M059J (cell line): ENCODE measurements at places on chromosomes 2 and 18.

GRCh38 chr2:53243430-53243829, 524.2 kb upstream of the CHAC2 start:
- no peak for DNase-seq

GRCh38 chr18:13547347-13547746, 179.0 kb downstream of the FAM210A start:
- no peak for DNase-seq

DNA sequence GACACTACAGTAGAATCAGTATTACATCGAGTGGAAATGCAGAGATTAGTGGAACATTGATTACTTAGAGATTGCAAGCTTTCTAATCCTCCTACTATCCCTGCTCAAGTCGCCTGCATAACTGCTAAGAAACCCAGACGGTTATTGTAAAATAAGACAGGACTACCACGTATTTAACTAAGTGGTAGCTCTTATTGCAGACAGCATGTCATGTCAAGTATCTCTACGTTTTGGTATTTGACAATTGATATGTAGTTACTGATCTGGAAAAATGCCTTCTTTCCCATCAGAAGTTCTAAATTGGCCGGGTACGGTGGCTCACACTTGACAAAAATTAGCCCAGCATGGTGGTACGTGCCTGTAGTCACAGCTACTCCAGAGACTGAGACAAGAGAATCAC, 404.1 kb downstream of the CBLN2 start:
- no peak for DNase-seq

DNA sequence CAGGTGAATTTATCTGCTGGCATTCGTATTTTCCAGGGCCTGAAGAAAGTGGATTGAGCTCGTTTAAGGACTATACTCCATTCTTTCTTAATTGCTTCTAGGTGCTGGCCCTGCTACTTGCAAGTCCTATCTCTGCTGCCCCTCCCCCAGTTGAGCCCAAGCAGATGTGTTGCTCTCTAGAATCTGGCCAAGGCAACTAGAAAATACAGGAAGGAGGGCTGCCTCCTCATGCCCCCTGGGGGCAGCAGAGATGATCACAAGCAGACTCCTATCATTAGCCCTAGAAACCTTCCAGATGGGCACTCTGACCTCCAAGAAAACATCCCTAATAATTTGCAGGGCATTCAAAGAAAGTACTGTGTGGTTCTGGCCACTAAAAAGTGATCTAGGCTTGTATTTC, 72.5 kb upstream of the CYP26B1 start:
- DNase-seq = peak; percentile 25

DNA sequence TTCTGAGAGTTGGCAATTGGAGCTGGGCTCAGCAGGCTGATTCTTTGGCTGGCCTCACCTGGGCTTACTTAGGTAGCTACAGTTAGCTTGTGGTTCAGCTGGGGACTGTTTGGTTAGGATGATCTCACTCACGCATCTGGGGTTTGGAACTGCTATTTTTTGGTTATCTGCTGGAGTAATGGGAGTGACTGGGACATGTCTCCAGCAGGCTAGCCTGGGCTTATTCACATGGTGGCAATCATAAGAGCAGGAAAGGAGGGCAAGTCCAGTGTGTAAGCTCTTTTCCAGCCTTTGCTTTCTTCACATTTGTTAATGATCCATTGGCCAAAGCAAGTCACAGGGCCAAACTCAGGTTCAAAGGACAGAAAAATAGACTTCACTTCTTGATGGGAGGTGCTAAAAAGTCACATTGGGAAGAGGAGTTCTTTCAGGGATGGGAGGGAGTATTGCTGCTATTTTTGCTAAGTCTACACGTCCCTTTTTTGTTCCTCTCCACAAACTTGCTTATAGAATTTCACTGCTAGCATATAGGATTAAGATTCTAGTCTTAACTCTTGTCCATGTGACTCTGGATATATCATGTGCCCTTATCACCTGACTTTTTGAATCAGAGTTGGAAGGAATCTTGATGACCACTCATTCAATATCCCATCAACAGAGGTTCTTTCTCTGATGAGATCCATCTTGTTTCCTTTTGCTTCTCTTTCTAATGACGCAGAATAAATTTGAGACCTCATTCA, 174.0 kb downstream of the ZFP36L2 start:
- peak; percentile 39 for DNase-seq

DNA sequence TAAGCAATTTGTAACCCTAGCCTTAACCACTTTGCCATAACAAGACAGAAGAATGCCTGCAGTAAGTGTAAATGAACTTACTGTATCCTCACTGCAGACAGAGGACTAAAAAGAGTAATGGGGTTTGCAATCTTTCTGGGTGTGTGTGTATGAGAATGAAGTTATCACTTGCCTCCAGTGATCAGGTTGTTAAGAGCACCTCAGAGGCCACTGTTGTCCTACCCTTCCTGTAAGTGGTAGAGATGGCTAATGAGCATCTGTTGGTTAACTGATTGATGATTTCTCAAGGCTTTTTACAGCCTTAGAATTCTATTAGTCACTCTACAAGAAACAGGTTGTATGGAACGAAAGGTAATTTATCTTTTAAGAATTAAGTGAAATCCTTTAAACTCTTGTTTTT, 27.6 kb upstream of the GTF2A1L start:
- no peak for DNase-seq

DNA sequence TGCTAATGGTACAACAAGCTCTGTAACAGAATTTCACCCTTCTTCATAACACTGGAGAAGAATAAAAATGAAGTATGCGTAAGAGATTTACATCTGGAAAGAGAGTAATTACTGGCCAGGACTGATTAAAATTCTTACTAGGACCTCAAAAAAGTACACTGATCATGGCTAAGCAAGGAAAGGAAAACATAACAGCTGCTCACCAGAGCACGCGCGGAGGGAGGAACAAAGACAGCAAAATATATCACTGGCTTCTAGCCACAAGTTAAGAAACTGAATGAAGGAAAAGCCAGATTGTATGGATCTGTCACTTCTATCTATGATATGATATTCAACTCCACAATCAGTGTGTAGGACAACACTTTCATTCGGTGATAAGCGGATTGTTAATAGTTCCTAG, 15.6 kb upstream of the CYTIP start:
- DNase-seq = no peak

DNA sequence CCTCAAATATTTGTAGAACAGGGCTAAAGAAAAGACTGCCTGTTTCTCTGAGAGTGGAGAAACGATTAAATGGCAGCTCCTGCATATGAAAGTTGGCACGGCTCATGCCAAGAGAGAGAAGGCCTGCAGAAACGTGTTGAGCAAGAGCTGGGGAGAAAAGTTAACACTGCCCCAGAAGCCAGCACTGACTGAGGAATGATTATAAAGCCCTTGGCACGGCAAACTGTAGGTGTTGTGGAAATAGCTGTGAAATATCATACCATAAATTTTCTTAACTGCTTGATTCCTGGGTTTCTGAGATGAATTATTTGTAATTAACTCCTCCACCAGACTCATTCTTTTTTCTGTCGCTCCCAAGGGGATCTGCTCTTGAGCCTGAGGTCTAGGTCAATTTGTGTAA, 4.3 kb downstream of the FRZB start:
- DNase-seq = no peak

GRCh38 chr18:79772108-79772864, 25.5 kb upstream of the KCNG2 start:
- DNase-seq = no peak

DNA sequence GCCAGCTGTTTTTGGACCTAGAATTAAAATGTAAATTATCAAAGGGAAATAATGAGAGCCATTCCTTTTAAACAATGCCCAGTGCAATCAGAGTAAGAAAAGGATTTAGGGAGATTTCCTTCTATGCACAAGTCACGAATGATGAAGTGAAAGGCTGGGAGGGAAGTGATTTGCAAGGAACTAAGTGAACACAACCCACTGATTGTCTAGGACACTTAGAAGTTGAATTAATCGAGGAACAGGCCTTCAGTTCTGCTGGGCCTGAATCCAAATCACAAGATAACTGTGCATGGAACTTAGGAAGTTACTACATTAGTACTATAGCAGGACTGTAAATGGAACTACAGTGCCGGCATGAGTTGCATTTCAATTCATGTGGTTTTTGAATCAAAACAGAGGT, 17.7 kb downstream of the MAP2 start:
- DNase-seq = no peak

- DNase-seq = no peak
Measured at GRCh38 chr18:58339890-58340289, 289.0 kb downstream of the ALPK2 start.

DNA sequence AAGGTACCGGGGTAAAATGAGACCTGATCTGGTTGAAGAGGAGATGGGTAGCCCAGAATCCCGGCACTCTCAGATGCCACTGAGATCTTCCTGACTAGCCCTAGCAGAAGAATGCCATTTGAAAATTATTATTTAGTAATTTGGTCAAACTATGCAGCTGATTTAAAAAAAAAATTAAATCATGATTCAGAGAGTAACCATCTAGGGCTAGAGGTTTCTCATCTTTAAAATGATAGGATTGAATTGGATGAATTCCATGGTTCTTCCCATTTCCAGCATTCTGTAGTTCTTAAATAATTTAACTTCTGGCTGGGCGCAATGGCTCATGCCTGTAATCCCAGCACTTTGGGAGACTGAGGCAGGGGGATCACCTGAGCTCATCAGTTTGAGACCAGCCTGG, 106.1 kb downstream of the MYO1B start:
- DNase-seq = peak; percentile 10

GRCh38 chr2:45860136-45861121, 209.0 kb downstream of the PRKCE start:
- peak; percentile 15 for DNase-seq

GRCh38 chr2:136439064-136439676, 321.2 kb upstream of the CXCR4 start:
- no peak for DNase-seq

- peak; percentile 33 for DNase-seq
Measured at GRCh38 chr2:121377646-121378045, 92.6 kb upstream of the TFCP2L1 start.

- DNase-seq = no peak
Measured at GRCh38 chr2:170313992-170314348, 136.0 kb downstream of the MYO3B start.

DNA sequence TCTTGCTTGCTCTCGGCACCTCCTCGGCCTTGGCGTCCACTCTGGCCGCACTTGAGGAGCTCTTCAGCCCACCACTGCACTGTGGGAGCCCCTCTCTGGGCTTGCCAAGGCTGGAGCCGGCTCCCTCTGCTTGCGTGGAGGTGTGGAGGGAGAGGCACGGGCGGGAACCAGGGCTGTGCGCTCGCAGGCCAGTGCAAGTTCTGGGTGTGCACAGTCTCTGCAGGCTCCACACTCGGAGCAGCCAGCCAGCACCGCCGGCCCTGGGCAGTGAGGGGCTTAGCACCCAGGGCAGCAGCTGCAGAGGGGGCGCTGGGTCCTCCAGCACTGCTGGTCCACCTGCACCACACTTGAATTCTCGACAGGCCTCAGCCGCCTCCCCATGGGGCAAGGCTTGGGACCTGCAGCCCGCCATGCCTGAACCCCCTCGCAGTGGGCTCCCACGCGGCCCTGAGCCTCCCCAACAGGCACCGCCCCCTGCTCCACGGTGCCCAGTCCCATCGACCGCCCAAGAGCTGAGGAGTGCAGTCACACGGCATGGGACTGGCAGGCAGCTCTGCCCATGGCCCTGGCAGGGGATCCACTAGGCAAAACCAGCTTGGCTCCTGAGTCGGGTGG, 411.2 kb upstream of the CHAC2 start:
- DNase-seq = no peak

GRCh38 chr2:221420245-221420644, 151.9 kb downstream of the EPHA4 start:
- no peak for DNase-seq

DNA sequence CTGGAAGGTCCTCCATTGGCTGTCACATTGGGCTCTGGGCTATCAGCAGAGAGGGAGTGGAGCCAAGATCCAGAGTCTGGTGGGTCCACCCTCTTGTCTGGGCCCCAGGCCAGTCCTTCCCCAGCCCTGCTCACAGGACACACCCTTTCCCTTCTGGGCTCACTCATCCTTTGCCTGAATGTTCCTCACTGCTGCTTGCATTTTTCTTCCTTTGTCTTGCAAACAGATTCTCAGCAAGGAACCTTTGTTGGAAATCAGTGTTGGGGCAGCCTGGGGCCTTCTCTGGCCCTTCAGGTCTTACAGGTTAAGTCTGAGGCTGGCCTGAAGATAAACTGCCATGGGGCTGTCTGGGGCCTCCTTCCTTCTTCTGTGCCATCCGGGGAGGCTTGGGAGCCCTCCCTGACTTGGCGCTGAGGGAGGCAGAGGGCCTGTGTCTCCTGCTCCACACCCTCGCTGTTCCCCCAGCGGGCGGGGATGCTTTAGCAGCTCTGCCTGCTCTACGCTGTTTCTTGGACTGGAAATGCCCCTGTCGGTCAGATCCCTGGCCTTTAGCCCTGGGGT, 11.5 kb upstream of the CELF4 start:
- no peak for DNase-seq

- DNase-seq = no peak
Measured at GRCh38 chr2:217952409-217952808, 50.4 kb downstream of the TNS1 start.

DNA sequence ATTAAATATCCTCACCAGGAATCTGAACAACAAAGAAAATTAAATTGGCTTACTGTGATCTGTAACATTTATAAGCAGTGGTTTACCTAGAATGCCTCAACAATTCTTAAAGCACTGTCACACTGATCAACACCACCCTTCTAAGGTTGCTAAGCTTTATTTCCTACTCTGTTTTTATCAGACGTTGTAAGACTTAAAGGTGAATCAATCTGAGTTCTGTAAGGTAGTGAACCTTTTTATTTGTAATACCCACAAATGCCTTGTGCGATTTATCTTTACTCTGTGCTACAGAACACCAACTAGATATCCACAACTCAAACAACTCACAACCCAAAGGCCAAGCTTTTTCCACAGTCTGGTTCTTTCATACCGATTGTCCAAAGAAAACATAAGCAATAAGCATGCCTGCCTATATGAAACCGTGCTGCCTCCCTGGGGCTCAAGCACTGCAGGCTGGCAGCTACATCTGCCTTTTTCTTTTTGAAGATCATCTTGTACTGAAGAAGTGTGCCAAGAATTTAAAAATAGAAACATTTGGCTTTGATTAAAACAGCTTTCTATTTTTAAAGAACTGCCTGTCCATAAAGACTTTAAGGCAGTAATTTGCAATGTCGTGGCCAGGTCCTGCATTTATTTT, 490.7 kb downstream of the NUP35 start:
- no peak for DNase-seq
